ENCODE measurements at places on chromosomes 1 and 21.
A peak's percentile ranks its signal among the peaks of the same experiment; 100 is the strongest.

DNA sequence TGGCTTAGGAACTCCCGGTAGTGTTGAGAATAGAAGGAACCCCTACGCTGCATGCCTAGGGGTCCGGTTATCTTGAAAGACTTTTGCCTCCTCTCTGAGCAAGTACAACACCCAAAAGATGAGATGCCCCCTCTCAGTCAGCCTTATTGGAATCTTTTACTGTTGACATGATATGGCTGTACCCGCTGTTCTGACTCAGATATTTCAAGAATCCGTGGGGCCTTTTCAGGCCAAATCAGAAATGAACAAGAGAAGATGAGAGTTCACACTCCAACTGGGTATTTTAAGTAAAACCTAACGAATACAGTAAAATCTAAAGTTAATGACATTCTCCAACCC is 164.2 kb downstream of the PPIAL4G start:
- no peak for DNase-seq

DNA sequence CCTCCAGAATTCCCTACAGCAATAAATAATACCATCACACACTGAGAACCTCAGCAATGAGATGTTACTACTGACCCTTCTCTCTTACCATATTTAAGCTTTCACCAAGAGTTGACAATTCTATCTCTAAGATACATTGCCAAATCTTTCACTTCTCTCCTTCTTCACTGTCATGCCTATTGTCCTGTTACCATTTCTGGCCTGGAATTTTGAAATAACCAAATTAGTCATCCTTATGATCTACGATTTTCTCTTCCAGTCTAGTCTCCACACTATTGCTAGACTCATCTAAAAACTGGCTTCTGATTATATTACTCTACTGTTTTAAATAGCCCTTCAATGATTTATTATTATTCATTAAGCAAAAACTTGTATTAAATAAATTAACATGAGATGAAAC is 656.1 kb upstream of the ADGRL4 start:
- no peak for DNase-seq

DNA sequence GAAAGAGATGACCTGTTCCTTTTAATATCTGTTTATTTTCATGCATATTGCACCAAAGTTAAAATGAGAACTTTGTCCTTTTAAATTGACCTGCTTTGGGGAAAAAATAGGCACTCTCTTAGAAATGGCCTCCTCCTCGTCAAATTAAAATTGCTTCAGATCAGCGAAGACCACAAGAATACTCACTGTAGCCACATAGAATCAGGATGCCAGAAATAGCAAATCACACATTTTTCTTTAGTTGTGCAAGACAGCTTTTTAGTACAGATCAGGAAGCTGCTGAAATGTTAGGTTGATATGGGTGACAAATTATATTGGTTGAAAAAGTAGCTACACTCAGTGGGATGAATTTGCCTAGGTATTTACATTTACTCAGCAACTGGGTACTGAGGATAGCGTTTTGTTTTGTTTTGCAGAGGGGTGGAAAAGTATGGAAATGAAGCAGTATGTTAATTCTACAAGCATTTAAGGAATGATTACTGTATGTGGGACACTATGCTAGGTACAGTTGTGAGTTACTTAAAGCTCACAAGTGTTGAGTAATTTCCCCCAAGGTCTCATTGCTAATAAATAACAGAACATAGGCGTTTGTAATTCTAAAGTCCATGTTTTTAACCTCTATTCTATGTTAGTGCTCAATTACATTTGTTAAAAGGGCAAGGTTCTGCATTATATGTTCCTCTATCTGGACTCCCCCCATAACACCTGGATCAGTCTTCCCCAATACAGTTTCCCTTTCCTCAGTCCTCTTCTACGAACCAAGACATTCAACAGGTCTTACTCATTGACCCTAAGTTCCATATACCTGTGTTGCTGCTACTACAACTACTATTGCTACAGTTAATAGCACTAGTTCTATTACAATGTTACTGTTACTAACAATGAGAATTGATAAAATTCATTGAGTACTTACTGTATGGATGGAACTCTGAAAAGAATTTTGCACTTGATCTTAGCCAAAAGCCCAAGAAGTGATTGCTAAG is 99.4 kb upstream of the S1PR1 start:
- DNase-seq = no peak

DNA sequence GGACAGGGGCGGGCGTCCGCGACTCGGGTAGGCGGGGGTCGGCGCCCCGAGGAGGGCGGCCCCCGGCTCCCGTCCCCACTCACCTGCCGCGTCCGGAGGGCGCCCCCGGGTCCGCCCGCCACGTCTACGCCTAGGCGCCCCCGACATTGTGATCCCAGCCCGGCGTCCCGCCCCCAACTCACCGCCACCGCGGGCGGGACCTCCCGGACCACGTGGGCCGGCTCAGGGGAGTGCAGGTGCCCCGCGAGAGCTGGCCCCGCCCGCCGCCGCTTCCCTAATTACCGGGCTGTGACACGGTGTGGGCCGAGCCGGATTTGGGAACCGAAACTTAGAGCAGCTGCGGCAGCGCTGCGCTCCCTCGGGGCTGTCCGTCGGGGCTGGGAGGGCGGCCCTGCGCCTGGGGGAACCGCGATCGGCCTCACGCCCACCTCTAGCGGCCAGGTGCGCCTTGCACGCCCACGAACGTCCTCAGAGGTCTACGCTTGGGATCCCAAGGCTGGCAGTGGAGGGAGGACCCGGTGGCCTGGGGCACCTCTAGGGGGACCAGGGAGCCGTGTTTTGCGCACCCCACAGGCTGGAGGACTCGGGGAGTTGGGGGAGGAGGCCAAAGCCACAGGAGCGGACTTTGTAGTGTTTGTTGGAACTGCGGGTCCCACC is 521 bp upstream of the NADK start:
- peak; percentile 72 for DNase-seq

GRCh38 chr1:3139451-3139852 is 70.4 kb downstream of the PRDM16 start:
- no peak for DNase-seq

- no peak for DNase-seq
These were observed 23.2 kb upstream of the IFNAR1 start for GRCh38 chr21:33301632-33302002.

DNA sequence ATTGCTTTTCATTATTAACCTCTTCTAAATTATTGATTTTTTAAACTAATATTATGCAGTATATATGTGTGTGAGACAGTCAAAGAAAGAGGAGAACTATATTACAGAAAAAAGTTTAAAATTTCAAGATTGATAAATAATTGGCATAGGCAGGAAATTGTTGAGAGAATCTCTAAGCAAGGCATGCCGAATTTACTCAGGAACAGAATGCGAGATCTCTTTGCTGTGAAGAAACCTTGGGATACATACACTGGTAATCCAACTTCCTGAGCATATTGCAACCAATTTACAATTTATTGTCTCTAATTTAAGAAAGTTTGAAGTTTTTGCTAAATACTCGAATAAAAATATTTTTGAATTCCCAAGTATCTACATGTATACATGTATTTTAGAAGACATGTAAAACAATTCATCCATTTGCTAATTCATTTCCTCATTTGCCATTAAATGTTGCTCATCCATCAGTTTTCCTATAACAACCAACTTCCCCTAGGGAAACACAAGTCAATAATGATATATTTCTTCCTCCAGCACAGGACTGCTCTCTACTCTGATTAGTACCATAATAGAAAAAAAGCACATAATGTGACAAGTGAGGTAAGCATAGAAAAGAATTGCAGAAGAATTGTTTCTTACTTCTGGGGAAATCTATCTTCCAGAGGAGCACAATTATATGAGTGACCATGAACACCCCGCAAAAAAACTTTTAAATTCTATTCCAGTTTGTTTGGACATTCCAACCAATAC is 588 bp downstream of the LRRC39 start:
- no peak for DNase-seq

All from T-helper 1 cell (primary cell).